ENCODE measurements at places on chromosomes 5 and 9. TPM values are rescaled to one million over a fixed set of nuclear protein-coding genes. Genes with fewer than 3 reads are reported as not detected.

Gene SLC6A19
- total RNA-seq = 1.5 TPM

Gene BSPRY
- total RNA-seq = 2.3 TPM

Gene C9orf50
- total RNA-seq = not detected

Gene APBA1
- total RNA-seq = 19.0 TPM

Gene SPINK4
- 0.70 TPM for total RNA-seq

Gene PANK3
- total RNA-seq = 68.2 TPM

Gene TRPM6
- total RNA-seq = 0.14 TPM

Gene ANKRD34B
- total RNA-seq = not detected

Gene NR6A1
- 2.8 TPM for total RNA-seq

Gene CENPK
- total RNA-seq = 23.1 TPM

Gene SPATA31E1
- total RNA-seq = not detected

Gene ARID3C
- 2.6 TPM for total RNA-seq

Gene SERINC5
- total RNA-seq = 37.4 TPM

Gene FBP2
- total RNA-seq = not detected

Gene GPR21
- 0.67 TPM for total RNA-seq

Gene WDR38
- total RNA-seq = not detected

Gene CMYA5
- 2.6 TPM for total RNA-seq

Gene DNAJC18
- total RNA-seq = 1.8 TPM

Gene HMMR
- total RNA-seq = 48.5 TPM

Gene SET
- 95.6 TPM for total RNA-seq

Gene INPP5E
- total RNA-seq = 3.1 TPM

Gene DDX4
- total RNA-seq = not detected

Gene ANKRD33B
- 0.25 TPM for total RNA-seq

Gene HEXB
- 73.0 TPM for total RNA-seq

Gene SLC36A2
- total RNA-seq = not detected

Gene LVRN
- total RNA-seq = 0.17 TPM

Gene BAAT
- total RNA-seq = 31.9 TPM

Gene ACO1
- total RNA-seq = 41.3 TPM

Gene NUTM2F
- total RNA-seq = not detected

Gene RAD23B
- total RNA-seq = 101 TPM

Gene INSL4
- not detected for total RNA-seq

Gene PRLR
- total RNA-seq = 24.8 TPM

Gene CFAP90
- total RNA-seq = 0.42 TPM

Gene FCN1
- total RNA-seq = 15.0 TPM

Gene POLK
- total RNA-seq = 12.1 TPM

Gene CCDC152
- total RNA-seq = 1.1 TPM

Gene OTULIN
- 12.7 TPM for total RNA-seq

Gene SPATA31C1
- total RNA-seq = not detected

Gene PDLIM7
- total RNA-seq = 7.0 TPM

Gene IL4
- total RNA-seq = not detected

Gene BTNL8
- 0.14 TPM for total RNA-seq

Gene PIP5K1B
- 0.33 TPM for total RNA-seq

Gene ENG
- total RNA-seq = 12.8 TPM

Gene FBXW5
- total RNA-seq = 64.0 TPM

Gene NR5A1
- not detected for total RNA-seq

Gene CAMK2A
- total RNA-seq = not detected

Measured in liver (tissue), 10 donors.